ENCODE measurements at places on chromosomes 6 and 20.

GRCh38 chr6:131765081-131765803 is 42.6 kb upstream of the ENPP1 start:
- no peak for DNase-seq

GRCh38 chr6:112036088-112036637 is 17.7 kb upstream of the CCN6 start:
- no peak for DNase-seq

GRCh38 chr6:56849896-56850295 is 105.0 kb upstream of the BEND6 start:
- no peak for DNase-seq

DNA sequence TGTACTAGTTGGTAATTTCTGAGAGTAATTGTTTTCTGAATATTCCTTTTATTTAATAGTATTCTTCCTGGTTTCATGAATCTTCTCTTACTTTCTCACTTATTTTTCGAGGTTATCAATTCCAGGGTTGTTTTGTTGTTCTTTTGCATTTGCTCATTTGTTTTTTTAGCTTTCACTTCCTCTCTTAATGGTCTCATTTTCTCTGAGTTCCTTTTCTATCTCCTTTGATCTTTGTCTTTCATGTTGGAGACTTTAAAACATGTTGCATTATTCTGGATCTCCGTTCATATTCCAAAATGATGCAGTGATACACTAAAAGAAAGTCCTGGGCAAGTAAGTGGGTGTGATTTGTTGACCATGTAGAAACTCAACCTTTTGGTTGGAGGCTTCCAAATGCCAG is 345.3 kb upstream of the SLC35B3 start:
- no peak for DNase-seq

- DNase-seq, result no peak
Measured at GRCh38 chr6:28807682-28808280, 116.0 kb downstream of the TRIM27 start.

DNA sequence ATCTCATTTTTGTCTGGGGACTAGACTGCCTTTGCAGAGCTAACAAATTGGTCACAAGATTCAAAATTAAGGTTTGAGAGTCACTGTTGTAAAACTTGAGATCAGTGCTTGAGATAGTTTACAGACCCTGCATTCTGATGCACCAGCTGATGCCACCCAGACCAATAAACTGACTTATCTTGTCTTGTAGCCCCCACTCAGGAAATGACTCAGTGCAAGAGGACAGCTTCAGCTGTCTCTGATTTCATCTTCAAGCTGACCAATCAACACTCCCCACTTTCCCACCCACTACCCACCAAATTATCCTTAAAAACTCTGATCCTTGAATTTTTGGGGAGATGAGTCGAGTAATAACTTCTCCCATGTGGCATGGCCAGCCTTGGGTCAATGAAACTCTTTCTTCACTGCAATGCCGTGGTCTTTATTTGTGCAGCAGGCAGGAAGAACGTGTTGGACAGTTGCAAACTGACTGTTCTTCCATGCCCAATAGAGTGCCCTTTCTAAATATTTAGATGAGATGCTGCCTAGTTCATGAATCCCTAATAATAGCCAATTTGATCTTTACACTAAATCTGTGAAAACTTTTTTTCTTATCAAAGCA is 48.3 kb upstream of the PROKR2 start:
- DNase-seq, result no peak

GRCh38 chr6:76771059-76771634 is 692.1 kb downstream of the HTR1B start:
- no peak for DNase-seq

DNA sequence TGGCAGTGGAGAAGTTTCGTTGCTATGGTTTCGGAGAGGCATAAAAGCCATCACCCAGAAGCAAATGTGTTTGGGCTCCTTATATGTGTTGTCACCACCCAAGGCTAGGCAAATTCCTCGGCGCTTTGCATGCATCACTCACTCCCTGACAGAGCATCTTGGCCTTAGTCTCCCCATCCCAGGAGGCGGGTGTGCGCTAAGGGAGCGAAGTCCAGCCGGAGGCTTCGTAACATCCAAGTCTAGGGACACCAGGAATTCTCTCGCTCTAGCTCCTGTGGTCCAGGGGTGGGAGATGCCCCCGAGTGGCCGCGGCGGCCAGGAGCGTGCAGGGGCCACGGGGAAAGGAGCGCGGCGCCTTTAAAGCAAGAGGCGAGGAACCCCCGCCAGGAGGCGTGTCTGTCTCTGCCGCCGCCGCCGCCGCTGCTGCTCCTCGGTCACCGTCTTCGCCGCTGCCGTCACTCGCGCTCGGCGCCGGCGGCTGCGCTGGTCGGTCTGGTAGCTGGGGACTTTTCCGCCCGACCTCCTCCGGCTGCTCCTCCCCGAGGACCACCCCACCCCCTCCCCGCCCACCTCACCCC is at the start of gene GRIK2:
GRIK2 (plus strand) TSS at position 458 of the 578 bp plus-strand sequence.
- DNase-seq, result no peak

DNA sequence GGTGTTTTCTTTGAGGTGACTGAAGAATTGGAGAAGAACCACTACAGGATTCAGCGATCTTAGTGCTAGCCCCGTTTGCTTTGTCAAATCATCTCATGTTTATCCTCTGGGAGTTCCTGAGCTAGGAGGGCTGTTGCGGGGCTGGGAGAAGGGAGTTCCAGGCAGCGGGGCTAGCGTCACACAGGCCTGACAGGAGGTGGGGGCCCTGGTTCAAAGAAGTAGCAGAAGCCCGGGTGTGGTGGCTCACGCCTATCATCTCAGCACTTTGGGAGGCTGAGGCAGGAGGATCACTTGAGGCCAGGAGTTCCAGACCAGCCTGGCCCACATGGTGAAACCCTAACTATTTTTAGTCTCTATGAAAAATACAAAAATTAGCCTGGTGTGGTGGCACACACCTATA is 33.2 kb upstream of the SULF2 start:
- no peak for DNase-seq

- DNase-seq, result no peak
Measured at GRCh38 chr20:45358282-45359068, 4.5 kb upstream of the SYS1 start.

GRCh38 chr20:60586269-60587050 is 628.2 kb downstream of the CDH26 start:
- no peak for DNase-seq

Measured in stimulated activated CD4-positive, alpha-beta T cell treated with anti-CD3 and anti-CD28 coated beads, Interleukin-1b, Interleukin-23, amount 100 ng/mL, for 24 hours (primary cell).